Natural killer cell treated with Interleukin-12 subunit alpha and Interleukin-12 subunit beta and Interleukin-15 and Interleukin-18, amount 100 ng/mL, for 72 hours (primary cell): ENCODE measurements at places on chromosomes 4 and X.

- no peaks in the 10 kb centered on the region for H3K27me3 ChIP-seq
- no peak for DNase-seq
- no peaks in the 10 kb centered on the region for H3K36me3 ChIP-seq
- H3K4me3 ChIP-seq, result no peak overlapping the region
Observed at GRCh38 chrX:46750889-46751288, 8.0 kb downstream of the SLC9A7 start.

DNA sequence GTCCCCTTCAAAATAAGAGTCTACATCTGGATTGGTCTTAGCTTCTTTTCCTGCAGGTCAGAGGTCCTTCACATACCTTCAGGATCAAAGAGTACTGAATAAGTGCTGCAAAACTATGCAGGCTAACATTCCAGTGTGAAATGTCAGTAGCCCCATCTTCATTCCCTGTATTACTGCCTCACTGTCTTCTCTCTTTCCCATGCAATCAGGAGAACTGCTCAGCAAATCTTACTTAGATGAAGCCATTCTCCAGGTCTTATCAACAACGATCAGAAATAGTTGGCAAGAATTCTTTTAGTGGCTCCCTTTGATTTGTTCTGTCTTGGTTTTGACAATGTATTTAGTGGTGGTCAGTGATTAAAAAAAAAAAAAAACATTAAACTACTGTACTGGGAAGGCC is 26.0 kb upstream of the IQCM start:
- no peak for DNase-seq
- no peaks in the 10 kb centered on the region for H3K27me3 ChIP-seq
- H3K27ac ChIP-seq, result no peak overlapping the region
- H3K4me3 ChIP-seq, result no peak overlapping the region
- peaks cover 1% of the 10 kb centered on the region for H3K36me3 ChIP-seq

GRCh38 chrX:69615342-69615741 is 571 bp upstream of the EDA start:
- H3K4me1 ChIP-seq, result no peaks in the 10 kb centered on the region
- no peak for DNase-seq
- no peaks in the 10 kb centered on the region for H3K36me3 ChIP-seq
- H3K27me3 ChIP-seq, result peaks cover 22% of the 10 kb centered on the region
- H3K4me3 ChIP-seq, result no peak overlapping the region
- no peak overlapping the region for H3K27ac ChIP-seq

GRCh38 chr4:126468144-126468543 is 1153.4 kb downstream of the FAT4 start:
- no peaks in the 10 kb centered on the region for H3K36me3 ChIP-seq
- H3K4me1 ChIP-seq, result no peaks in the 10 kb centered on the region
- no peak for DNase-seq
- H3K27me3 ChIP-seq, result no peaks in the 10 kb centered on the region
- H3K27ac ChIP-seq, result no peak overlapping the region

- H3K4me3 ChIP-seq, result no peak overlapping the region
- H3K36me3 ChIP-seq, result no peaks in the 10 kb centered on the region
- no peak overlapping the region for H3K27ac ChIP-seq
- H3K27me3 ChIP-seq, result peaks cover 20% of the 10 kb centered on the region
Observed at GRCh38 chr4:5874811-5875449, 18.0 kb downstream of the CRMP1 start.

DNA sequence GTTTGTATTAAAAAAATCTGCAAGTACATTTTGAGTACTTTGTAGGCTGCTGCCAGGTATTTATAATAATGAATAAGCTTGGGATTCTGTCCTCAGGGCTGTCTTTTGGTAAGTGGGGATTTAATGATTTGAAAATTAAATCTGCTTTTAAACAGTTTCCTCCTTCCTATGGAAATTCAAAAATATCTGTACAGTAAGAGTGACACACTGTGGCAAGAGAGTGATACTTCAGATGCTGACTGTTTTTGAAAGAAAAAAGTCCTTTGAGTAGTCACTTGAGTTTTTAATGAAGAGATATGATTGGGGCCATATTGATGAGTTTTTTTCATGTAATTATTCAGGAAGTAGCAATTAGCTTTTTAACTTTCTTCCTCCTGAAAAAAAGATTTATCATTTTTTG is 49.2 kb downstream of the SMARCAD1 start:
- H3K36me3 ChIP-seq, result peaks cover 12% of the 10 kb centered on the region
- no peaks in the 10 kb centered on the region for H3K4me1 ChIP-seq

DNA sequence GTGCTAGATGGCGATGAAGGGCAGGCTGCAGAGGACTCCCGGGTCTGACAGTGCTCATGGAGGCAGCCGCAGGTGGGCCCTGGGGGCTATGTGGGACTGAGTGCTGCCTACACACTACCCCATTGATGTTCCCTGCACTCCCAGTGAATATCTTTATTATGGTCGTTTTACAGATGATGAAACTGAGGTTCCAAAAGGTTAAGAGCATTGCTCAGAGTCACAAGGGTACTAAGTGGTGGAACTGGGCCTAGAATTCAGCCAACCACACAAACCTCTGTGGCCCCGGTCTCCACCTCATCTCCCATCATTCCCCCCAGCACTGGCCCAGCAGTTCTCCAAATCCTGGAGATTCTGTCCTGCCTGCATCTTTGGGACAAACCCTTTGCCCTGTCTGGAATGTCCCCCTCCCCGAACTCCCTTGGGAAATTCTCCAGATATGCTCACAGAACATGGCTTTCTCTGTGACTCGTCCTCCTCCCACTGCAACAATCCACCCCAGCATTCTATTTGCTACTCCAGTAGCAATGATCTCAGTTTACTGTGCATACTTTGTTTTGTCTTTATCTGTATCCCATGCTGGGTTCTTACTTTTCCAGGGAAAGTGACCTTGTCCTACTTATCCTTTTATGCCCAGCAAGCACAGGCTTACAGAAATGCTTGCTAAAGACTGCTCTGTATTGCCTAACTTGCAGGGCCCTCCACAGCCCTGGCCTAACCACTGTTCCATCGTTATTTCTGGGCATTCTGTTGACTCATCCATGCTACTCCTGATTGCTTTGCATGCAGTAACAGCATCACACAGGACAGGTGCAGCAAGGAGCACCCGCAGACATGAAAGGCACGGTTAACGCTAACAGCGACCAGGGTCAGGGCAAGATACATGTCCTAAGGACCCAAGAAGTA is 14.0 kb downstream of the PNMA6F start:
- peak; percentile 35 for DNase-seq
- no peaks in the 10 kb centered on the region for H3K4me1 ChIP-seq
- H3K27ac ChIP-seq, result no peak overlapping the region
- peaks cover 32% of the 10 kb centered on the region for H3K27me3 ChIP-seq

DNA sequence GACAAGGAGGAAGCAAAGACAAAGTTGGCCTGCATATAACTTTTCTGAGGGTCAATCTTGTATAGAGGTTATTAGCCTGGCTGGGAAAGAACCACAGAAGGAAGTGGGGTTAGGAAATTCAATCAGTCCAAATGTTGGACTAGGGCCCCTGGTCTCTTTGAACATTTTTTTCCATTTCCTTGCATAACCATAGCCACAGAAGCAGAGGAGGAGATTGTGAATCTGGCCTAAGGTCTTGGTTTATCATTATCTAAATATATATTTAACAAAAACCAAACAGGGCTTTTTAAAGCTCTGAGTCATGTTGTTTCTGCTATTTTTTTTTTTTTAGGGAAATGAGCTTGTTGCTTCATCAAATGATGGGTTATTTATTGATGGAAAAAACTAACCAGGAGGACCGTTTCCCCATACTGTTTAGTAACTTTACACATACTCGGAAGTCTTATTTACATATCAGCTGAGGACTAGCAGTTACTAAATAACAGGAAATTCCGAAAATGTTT is 97.7 kb upstream of the ACSL4 start:
- no peaks in the 10 kb centered on the region for H3K4me1 ChIP-seq
- H3K27ac ChIP-seq, result no peak overlapping the region
- H3K4me3 ChIP-seq, result no peak overlapping the region
- DNase-seq, result no peak
- H3K27me3 ChIP-seq, result peaks cover 21% of the 10 kb centered on the region

- no peak overlapping the region for H3K4me3 ChIP-seq
- no peak overlapping the region for H3K27ac ChIP-seq
- H3K4me1 ChIP-seq, result no peaks in the 10 kb centered on the region
Observed at GRCh38 chrX:107542040-107542439, 86.3 kb upstream of the PRPS1 start.

DNA sequence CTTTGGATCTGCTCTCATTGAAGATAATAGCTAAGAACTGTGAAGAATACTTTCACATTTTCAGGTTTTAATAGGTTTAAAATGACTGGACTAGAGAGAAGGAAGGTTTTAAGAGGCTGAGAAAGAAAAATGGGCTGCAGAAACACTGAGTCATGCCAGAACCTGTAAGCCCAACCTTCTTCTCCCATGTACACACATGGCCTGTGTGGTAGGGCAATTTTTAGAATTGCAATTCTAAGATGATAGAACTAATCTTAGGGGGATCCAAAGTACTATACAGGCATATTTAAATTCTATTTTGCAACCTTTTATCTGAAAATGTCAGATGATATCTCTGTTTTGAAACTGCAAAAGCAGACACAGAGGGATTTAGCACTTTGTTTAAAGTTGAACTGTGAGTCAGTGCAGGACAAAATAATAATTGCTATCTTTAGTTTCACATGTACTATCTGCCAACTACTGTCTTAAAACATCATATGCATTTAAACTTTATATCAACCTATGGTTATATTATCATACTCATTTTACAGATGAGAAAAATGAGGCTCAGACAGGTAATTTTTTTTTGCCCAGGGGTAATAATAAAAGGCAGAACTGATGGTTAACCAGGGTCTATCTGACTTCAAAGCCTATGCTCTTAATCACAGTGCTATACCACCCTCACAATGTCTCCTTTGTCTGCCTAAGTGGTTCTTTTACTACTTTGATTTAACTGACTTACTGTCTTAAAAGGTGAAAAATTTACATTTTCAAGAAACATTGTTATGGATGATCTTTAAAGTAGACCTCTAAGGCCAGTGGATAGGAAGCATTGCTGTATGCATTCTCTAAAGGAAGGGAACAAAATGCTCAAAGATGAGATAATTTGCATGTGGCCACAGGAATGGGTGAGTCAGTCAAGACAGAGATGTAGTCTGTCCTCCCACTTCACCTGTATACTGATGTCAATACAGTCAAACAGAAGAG is 4.3 kb downstream of the TMPRSS11E start:
- H3K4me3 ChIP-seq, result no peak overlapping the region
- H3K27ac ChIP-seq, result no peak overlapping the region
- DNase-seq, result no peak
- H3K27me3 ChIP-seq, result peaks cover 5% of the 10 kb centered on the region
- no peaks in the 10 kb centered on the region for H3K36me3 ChIP-seq
- no peaks in the 10 kb centered on the region for H3K4me1 ChIP-seq

- peaks cover 28% of the 10 kb centered on the region for H3K4me1 ChIP-seq
- no peaks in the 10 kb centered on the region for H3K27me3 ChIP-seq
- no peak for DNase-seq
Observed at GRCh38 chr4:151990201-151990600, 229.4 kb upstream of the GATB start.

DNA sequence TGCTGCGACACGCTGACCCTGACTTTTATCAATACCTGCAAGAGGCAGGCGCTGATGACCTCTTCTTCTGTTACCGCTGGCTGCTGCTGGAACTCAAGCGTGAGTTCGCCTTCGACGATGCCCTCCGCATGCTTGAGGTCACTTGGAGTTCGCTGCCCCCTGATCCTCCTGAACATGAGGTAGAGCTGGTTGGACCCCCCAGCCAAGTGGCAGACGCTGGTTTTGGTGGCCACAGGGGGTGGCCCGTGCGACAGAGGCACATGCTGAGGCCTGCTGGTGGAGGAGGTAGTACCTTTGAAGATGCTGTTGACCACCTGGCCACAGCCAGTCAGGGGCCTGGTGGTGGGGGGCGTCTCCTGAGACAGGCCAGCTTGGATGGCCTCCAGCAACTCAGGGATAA is 14.2 kb upstream of the RBM3 start:
- no peaks in the 10 kb centered on the region for H3K4me1 ChIP-seq
- no peaks in the 10 kb centered on the region for H3K27me3 ChIP-seq
- DNase-seq, result no peak
- H3K27ac ChIP-seq, result no peak overlapping the region
- H3K4me3 ChIP-seq, result no peak overlapping the region

- peak overlapping the region; percentile 67 for H3K27ac ChIP-seq
- no peak for DNase-seq
Observed at GRCh38 chr4:48746608-48747362, 33.3 kb downstream of the FRYL start.

DNA sequence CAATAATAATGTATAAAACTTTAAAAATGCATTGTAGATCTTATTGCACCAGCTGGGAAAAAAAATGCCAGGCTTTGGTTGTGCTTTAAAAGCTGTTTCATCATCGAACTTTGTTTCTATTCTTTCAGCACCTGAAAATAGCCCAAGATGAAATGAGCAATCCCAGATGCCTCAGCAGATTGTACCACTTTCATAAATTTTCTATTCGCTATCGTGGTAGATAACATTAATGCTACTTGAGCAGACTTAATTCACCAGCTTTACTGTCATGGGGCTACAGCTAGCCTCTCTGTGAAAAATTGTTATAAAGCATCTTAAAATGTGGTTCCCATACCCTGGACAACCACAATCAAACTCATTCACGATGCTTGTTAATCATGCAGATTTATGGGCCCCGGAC is 599.6 kb upstream of the HS3ST1 start:
- H3K27me3 ChIP-seq, result no peaks in the 10 kb centered on the region
- no peak for DNase-seq
- no peaks in the 10 kb centered on the region for H3K4me1 ChIP-seq
- H3K27ac ChIP-seq, result no peak overlapping the region

DNA sequence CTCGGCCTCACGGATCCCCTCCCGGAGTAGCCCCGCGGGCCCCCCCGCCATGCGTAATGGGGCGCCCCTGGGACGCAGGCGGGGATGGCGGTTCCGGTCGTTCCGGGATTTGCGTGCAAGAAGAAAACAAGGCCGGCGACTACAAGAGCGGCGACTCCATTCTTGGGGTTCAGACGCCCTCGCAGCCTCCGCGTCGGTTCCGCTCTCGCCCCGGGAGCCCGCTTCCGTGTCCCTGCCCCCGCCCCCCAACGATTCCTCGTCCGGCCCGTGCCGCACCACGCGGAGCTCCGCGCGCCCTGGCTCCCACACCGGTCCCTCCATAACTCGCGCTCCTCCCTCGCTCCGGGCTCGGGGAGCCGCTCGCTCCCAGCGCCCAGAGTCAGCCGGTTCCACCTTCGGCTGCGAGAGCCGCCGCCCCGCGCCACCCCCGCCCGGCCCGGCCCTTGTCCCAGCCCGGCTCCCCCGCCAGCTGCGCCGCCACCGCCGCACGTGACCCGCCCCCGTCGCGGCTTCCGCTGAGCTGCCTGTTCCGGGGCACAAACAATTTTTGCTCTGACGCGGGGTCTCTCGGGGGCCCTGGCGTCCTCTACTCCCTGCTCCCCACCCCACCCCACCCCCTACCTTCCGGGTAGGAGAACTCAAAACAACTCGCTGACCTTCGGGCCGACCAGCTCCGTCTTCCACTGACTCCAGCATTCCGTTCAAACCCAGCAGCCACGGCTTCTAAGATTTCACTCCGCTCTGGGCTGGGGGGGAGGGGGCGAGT is 78.8 kb upstream of the BCOR start:
- no peak for DNase-seq
- no peaks in the 10 kb centered on the region for H3K36me3 ChIP-seq
- H3K4me1 ChIP-seq, result peaks cover 21% of the 10 kb centered on the region
- no peaks in the 10 kb centered on the region for H3K27me3 ChIP-seq
- H3K27ac ChIP-seq, result peak overlapping the region; percentile 73
- H3K4me3 ChIP-seq, result peak overlapping the region; percentile 74

- H3K36me3 ChIP-seq, result no peaks in the 10 kb centered on the region
- H3K27me3 ChIP-seq, result no peaks in the 10 kb centered on the region
- H3K4me3 ChIP-seq, result no peak overlapping the region
- H3K27ac ChIP-seq, result no peak overlapping the region
- no peaks in the 10 kb centered on the region for H3K4me1 ChIP-seq
Observed at GRCh38 chrX:29841750-29842149, 373.6 kb upstream of the MAGEB2 start.
